NCI-H146 (cell line): ENCODE measurements at places on chromosomes 7 and 10.

DNA sequence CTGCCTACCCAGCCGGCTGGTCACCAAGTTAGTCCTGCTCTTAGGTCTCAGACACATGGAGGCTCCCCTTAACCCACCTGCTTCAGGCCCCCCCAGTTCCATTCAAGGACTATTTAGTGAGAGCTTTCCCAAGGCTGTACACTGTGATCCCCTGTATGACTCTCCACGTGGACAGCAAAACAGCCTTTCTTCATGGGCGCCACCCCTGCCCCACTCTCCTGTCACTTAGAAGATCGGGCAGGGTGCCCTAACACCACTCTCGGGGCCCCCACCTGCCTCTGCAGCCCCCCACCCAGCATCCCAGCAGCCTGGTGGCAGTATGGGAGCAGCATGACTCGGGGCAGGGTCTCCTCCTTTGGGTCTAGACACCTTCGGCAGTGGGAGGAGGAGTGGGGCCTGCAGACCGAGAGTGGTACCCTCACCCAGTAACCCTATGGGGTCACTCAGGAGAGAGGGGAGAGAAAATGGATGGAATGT is 116.6 kb downstream of the PTPN20 start:
- DNase-seq = no peak

GRCh38 chr7:42263971-42264370 is 27.0 kb upstream of the GLI3 start:
- no peak for DNase-seq

GRCh38 chr10:119608316-119609155 is 11.8 kb upstream of the TIAL1 start:
- DNase-seq = peak; percentile 63

- DNase-seq = no peak
Measured at GRCh38 chr7:75963381-75963995, 30.9 kb downstream of the TMEM120A start.

- no peak for DNase-seq
Measured at GRCh38 chr7:115754226-115754625, 276.3 kb downstream of the TFEC start.

GRCh38 chr7:148245381-148245780 is 345.2 kb upstream of the C7orf33 start:
- no peak for DNase-seq

DNA sequence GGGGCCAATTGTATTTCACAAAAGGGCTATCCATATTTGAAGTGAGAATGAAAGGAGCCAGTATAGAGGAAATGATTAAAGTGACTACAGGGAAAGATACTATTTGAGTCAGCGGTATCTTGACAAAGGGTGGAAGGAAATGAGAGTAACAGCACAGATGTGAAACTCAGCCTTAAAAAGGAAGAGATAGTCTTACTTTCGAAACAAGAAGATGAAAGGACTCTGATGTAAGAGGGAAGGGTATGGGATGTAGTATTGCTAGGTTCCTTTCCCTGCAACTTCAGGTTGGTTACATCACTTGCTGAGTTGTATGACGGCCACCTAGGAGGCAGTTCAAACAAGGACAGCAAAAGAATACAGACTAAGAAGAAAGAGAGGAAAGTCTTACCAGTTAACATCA is 13.7 kb downstream of the CISD1 start:
- DNase-seq = no peak

DNA sequence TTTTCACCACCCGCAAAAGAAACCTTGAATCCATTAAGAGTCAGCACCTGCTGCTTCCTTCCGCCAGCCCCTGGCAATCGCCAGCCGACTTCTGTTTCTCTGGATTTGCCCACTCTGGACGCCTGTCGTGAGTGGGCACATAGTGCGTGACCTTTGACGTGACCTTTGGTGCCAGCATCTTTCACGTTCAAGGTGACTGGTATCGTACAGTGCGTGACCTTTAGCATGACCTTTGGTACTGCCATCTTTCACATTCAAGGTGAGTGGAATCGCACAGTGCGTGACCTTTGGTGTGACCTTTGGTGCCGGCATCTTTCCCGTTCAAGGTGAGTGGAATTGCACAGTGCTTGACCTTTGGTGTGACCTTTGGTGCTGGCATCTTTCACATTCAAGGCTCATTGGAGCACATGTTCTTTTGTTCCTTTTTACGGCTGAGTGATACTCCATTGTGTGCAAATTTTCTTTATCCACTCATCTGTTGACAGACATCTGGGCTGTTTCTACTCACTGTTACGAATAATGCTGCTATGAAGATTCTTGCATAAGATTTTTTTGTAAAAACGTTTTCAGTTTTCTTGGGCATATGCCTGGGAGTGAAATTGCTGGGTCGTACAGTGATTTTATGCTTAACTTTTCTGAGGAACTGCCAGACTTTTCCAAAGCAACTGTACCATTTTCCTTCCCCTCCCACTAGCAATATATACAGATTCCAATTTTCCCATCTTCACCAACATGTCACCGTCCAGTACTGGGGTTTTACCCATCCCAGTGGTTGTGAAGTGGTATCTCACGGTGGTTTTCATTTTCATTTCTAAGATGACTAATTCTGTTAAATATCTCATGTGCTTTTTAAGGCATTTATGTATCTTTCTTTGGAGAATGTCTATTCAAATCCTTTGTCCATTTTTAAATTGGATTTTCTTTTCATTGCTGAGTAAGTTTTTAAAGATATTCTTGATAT is 145.3 kb downstream of the DIP2C start:
- no peak for DNase-seq

GRCh38 chr7:47179812-47180515 is 401.9 kb downstream of the TNS3 start:
- peak; percentile 32 for DNase-seq

GRCh38 chr7:20021066-20021465 is 196.1 kb downstream of the MACC1 start:
- no peak for DNase-seq

DNA sequence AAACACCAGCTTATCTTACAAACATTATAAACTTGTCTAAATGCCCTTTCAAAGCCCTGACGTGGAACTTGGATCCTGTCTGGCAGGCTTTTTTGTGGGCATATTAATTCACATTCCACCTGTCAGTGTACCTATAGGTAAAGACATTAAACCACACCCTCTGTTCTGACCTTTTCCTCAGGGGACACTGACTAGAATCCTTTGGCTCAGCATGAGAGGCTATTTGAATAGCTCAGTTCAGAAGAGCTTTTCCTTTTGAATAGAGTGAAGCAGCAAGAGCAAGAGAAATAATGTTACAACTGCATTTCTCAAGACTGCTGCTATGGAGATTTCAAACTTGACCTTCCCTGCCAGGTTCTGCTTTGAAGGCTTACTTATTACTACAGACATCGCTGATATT is 76.9 kb downstream of the CYP51A1 start:
- DNase-seq = peak; percentile 82

- DNase-seq = no peak
Measured at GRCh38 chr7:82841828-82842227, 320.9 kb downstream of the PCLO start.

DNA sequence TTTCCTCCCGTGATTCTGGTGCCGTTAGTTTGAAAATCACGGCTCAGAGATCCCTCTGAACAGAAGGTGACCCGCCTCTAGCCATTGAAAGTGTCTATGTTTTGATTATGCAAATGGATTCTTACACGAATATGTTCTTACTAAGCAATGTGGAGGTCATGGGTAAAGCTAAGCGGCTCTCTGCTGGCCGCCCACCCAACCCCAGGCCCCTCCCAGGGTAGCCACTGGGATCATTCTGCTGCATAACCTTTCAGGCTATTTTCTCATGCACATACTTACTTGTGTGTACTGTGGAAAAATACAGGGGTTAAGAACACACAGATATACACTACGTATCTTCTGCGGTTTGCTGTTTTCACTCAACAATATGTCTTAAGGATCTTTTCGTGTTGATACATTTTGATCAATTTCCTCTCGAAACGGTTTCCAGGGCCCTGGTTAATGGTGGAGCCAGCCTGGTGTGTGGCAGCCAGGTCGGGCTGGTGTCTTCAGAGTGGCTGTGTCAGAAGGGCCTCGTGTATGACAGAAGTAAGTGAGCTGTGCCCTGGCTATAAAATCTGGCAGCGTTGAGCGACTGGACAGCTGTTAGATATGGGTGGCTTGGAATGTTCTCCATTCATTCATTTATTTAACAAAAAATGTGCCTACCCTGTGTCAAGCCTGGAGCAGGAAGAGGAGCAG is 29.9 kb downstream of the ZNF783 start:
- DNase-seq = no peak

DNA sequence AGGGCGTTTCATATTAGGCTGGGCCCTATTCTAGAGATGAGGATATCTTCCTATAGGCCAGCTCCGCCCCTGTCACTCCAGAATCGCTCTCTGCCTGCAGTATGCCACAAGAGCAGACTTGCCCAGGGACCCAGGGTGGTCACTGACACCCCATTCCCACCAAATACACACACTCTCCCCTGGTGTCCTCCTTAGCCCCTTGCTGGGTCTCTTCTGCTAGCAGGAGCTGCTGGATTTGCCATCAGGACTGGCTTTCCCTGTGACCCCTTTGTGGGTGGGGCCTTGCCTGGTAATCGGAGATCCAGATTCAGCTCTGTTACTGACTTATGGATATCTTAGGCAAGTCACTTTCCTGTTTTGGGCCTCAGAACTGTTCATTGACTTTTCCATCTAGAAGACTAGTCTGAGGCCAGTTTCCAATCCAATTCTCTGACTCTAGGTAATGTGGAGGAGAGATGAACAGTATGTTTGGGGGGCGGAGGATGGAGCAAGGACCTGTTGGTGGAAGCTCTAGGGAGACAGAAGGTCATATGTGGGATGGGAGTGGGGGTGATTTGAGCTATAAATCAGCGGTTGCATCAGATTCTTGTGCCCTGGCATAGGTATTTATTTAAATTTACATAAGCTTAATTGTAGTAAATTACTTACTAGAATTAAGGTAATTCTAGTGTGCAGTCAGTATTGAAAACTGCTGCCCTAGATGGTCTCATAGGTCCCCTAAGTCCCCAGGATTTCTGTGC is 1.6 kb downstream of the TSPAN15 start:
- no peak for DNase-seq

GRCh38 chr7:106858618-106859532 is 6.2 kb upstream of the PIK3CG start:
- DNase-seq = no peak

DNA sequence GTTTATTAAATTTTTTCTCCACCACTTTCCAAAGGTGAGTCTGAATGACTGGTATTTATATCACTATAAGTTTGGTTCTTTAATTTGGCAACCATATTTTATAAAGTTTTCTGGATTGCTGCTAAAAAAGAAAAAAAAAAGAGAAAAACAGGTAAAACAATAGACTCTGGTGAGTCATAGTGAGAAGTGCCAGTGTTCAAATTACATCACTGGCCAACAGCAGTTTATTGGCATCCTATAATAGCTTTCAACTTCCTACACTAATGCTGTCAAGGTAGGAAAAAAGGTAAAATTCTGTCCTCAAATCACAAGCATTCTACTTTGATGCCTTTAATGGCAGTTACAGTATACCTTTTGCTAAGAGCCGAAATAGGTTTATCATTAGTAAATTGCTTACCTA is 808.8 kb downstream of the GRM8 start:
- DNase-seq = no peak

DNA sequence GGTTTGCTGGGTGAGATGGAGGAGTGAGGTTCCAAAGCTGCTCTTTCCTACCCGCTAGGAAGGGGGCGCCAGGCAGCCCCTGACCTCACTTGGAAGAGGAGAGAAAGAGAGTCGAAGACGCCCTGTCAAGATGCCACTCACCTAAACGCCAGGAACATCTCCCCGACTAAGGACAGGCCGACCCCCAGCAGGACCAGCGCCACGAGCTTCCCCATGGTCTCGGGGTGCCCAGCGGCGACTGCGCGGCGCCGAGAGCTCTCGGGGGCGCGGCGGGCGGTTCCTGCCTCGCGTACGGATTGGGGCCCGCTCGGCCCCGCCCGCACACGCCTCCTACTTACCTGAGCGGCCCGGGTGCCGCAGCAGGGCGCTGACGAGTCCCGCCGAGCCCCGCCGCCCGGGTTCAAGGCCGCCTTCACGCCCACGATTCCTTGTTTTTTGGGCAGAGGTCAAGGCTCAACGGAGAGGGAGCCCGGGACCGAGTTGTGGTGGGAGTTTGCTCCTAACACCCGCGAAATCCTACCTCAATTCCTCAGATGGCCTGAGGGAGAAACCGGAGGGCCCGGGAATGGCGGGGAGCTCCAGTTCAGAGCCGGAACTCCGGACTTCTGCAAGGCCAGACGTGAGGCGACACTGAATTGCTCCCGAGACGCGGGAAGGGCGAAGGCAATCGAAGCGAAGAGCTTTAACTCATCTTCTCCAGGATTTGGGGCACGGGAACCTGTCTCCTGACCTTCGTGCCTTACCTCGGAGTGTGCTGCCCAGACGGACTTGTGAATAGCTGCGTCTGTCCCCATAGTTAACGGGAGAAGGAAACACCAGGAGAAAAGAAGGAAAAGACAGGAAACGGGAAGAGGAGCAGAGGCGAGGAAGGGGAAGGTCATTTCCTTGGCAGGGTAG is at the start of gene PON3:
TSS of gene PON3 (minus strand) at position 240 of the 897 bp plus-strand sequence. CDS start at position 215, 25 bp downstream.
- DNase-seq = peak; percentile 70

- DNase-seq = no peak
Measured at GRCh38 chr10:3961082-3961481, 176.1 kb upstream of the KLF6 start.

DNA sequence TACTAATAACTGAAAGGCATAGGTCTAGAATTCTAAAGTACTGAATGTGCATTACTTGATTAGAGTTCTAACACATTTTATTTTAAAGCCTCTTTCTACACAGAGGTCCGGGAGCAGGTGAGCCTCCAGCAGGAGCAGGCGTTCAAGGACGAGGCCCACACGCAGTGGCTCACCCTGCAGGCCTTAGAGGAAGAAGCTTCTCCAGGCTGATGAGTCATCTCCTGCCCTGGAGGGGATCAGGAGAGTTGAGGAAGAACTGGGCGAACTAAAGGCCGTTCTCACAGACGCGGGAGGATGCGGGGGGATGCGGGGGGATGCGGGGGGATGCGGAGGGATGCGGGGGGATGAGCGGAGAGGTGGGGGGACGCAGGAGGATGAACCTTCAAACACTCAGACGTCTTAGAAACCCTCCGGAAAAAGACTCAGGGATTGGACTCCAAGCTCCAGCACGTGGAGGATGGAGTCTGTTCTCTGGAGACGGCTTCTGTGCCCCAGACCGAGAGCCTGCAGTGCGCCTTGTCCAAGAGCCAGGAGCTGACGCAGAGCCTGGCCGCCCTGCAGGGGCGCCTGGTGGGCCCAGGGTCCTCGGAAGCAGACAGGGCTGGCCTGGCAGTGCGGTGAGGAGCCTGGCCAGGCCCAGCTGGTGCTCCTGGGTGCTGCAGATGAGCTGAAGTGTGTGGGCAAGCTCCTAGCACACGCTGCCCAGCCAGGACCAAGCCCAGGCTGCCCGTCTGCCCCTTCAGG is 433.7 kb upstream of the TPK1 start:
- DNase-seq = no peak

- no peak for DNase-seq
Measured at GRCh38 chr10:93193906-93194305, 120.2 kb downstream of the CYP26A1 start.

DNA sequence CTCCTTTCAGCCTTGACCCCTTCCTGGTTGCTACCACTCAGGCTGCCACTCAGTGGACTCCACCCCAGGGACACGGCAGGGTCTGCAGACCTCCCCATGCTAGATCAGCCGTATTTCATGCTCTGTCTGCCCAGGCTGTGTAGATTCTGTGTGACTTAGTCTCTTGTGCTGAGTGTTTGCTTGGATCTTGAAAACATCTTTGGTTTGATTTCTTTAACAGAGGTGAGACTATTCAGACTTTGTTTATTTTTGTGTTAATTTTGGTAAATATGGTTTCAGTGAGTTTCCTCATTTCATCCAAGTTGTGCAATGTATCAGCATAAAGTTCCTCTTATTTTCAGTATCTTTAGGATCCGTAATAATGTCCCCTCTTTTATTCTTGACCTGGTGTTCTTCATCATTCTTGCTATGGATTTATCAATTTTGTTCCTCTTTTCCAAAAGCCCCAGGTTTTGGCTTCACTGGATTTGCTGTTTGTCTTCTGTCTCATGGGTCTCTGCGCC is 21.2 kb upstream of the PWWP2B start:
- no peak for DNase-seq
